ENCODE measurements at places on chromosomes 16 and 17.
A peak's percentile ranks its signal among the peaks of the same experiment; 100 is the strongest.

GRCh38 chr16:54935266-54935968 lies 4.8 kb downstream of the IRX5 start:
- DNase-seq, result peak; percentile 13

DNA sequence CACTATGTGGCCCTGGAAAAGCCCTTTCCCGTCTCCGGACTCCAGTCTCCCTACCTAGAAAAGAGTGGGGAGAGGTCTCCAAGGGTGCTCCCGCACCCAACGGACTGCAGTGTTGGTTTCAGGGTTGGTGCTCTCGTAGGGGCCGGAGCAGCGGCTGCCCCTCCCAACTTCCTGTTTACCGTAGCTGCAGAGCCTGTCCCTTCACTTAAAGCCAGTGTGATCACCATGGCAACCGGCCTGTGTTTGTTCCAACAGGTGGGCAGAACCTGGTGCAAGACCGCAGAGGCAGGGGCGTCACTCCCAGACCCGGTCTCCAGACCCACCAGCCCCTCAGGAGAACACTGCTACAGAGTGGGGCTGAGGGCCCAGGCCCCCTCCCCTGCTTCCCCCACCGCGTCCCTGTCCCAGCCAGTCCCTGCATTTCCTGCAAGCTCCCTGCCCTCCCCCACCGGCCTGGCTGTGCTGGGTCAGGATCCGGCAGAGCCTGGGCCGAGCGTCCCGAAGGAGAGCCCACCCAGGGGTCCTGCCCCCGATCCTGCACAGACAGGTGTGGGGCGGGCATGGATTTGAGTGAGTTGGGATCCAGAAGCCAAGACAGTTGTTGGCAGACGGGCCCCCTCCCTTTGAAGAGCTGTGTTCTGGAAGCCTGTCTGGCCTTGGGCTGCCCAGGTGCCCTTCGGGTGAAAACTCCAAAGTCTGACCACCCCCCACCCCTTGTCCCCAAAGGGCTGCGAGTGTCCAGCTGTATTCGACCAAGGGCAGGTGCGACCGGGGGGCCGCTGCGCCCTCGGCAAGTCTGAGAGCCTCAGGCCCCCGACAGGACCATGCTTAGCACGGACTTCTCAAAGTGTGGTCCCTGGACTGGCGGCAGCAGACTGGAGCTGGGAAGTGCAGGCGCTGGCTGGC lies 1.5 kb upstream of the BAIAP3 start:
- no peak for DNase-seq

DNA sequence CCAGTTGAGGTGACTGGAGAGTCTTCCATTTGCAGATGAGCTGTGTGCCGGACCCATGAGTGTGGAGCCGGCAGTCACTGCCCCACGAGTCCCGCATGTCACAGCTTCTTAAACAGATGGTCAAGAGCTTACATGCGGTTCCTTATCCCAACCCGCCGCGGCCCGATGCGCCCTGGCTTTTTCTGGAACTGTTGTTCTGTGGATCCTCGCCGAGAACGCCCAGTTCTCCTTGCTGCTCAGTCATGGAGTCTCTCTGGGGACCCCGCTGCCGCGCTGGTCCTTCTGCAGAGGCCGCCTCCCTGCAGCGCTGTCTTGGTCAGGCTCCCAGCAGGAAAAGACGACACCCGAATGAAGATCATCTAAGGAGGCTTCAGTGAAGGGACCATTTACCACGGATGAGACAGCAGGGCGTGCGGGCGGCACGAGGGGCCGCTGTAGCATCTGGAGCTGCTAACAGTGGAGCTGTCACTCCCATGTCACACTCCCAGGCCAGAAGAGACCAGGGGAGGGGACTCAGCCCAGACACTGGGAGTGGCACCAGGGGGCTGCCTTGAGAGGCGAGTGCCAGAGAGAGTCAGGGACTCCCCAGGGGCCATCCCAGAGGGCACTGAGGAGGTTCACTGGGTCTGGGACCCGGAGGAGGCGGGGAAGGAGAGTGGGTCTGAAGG lies 10.8 kb upstream of the LGALS3BP start:
- DNase-seq, result no peak

DNA sequence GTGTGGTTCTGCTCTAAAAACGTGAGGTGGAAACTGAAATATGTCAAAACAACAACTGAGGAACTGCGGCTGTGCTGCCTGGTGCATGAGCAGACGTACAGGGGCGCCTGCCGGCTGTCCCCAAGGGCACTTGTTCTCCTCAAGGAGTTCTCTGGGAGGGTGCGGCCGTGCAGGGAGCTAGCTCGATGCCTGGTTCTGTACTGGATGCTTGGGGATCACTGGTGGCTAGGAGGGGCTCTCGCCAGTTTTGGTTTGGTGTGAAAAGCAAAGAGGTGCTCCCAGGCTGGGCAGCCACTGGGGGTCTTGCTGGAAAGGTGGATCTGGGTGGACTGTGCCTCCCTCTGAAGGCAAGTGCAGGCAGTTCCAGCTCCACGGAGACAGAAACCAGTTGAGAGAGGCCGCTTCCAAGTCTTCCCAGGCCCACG lies 41.9 kb upstream of the ATP2A3 start:
- no peak for DNase-seq

GRCh38 chr16:16158741-16159374 lies 64.4 kb downstream of the ABCC6 start:
- DNase-seq, result no peak

- DNase-seq, result no peak
Measured at GRCh38 chr16:84068041-84068440, 25.4 kb upstream of the SLC38A8 start.

- DNase-seq, result no peak
Measured at GRCh38 chr17:77675816-77676215, 282.7 kb upstream of the TNRC6C start.

- DNase-seq, result no peak
Measured at GRCh38 chr16:89688395-89688794, 1.9 kb downstream of the CDK10 start.

GRCh38 chr17:42185621-42185930 lies 324 bp upstream of the HCRT start:
- no peak for DNase-seq

- peak; percentile 73 for DNase-seq
Measured at GRCh38 chr17:44522883-44523671, 19.9 kb upstream of the GPATCH8 start.

- DNase-seq, result no peak
Measured at GRCh38 chr17:45775148-45775547, 9.0 kb upstream of the CRHR1 start.

GRCh38 chr16:88444826-88445582 lies 8.1 kb upstream of the ZFPM1 start:
- no peak for DNase-seq

DNA sequence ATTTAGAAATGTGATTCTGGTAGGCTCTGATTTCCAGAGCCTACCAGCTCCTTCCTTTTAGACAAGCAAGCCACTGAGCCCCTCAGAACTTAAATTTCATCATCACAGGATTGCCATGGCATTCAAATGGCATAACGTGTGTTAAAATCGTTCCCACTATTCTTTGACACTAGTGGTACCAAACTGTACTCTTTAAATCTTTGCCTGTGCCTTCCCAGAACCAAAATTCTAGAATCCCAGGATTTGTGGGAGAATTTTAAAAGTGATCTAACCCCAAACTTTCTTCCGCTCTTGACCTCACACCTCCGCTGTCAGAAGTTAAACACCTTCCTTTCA lies 287 bp upstream of the INTS2 start:
- DNase-seq, result no peak

GRCh38 chr17:78241277-78242023 lies 10.0 kb downstream of the TMEM235 start:
- DNase-seq, result peak; percentile 50

DNA sequence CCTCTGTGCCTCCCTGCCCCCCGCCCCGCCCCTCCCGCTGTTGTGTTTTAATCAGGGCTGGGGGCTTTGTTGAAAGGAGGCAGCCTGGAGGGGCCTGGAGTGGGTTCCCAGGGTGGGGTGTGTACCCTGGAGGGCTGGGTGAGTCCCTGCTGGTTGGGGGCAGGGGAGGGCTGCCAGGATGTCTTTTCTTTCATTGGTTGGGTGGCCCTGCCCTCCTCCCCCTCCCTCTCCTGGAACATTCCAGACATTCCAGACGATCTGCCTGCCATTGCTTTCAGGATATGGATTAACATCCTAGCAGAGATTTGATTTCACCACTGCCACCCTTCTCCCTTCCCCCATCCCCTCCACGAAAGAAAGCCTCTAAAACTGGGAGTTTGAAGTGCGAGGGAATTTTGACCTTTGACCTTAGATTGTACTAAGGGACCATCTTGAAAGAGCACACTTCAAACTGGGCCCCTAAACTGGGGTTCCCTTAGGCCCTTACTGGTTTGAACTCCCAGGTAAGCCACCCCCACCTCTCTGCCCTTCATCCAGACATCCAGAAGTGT lies 25.3 kb downstream of the IGF2BP1 start:
- DNase-seq, result peak; percentile 90

DNA sequence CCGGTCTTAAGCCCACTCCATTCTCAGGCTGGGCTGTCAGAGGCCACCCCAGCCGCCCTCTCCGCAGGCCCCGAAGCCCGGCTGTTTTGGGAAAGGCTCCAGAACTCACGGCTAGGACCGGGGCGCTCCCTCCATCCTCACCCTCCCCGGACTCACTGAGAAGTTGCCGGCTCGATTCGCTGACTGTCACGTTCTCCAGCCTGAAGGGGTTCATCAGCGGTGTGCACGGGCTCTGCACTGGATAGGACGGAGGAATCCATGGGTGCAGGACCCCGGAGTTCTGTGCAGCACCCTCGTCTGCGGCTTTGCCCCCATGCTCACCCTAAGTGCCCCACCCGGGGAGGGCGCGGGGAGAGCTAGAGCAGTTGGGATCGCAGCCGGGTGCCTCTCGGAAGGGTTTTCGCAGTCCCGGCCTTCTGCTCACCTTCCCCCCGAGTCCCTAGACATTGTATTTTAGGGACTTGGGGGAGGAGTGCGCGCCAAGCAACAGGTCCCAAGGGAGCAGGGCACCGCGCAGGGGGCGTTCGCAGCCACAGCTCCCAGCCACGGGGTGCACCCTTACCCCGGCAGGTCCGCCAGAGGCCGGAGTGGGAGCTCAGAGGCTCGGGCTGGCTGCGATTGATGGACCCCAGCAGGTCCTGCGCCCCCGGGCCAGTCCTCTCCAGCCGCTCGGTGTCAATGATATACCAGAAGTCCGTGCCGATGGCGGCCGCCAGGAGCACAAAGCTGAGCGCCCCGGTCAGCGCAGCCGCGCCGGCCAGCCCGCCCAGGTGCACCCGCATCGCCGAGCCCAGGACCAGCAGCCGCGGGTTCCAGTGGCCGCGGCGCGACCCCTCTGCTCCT lies 1.0 kb downstream of the TMEM114 start:
- DNase-seq, result no peak

DNA sequence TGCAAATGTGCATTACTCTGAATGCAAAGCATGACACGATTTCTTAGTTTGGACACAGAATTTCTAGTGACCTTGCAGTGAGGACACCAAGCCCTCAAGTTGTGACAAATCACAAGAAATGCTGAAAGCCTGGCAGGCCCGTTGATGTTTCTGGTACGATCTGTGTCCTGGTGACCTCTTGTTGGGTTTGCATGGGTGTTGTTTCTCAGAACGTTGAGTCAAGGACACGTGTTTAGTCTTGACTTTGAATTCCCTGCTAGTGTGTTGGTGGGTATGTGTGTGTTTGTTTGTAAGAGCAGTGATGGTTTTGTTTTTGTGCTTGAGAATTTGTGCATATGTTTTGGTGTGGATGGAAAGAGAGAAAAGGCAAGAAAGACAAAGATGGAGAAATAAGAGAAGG lies 37.8 kb upstream of the MAF start:
- no peak for DNase-seq

DNA sequence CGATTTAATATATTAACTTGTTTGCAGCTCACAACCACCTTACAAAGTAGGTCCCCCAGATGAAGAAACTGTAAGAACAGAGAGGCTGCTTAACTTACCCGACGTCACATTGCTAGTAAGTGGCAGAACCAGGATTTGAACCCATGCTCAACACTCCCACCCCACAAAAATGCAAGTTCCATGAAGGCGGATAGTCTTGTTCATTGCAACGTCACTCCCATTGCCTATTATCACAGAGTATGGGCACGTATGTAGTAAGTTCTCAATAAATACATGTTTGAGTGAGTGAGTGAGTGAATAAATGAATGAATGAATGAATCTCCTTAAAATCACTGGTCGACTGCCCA lies 1.1 kb downstream of the USP31 start:
- DNase-seq, result no peak

DNA sequence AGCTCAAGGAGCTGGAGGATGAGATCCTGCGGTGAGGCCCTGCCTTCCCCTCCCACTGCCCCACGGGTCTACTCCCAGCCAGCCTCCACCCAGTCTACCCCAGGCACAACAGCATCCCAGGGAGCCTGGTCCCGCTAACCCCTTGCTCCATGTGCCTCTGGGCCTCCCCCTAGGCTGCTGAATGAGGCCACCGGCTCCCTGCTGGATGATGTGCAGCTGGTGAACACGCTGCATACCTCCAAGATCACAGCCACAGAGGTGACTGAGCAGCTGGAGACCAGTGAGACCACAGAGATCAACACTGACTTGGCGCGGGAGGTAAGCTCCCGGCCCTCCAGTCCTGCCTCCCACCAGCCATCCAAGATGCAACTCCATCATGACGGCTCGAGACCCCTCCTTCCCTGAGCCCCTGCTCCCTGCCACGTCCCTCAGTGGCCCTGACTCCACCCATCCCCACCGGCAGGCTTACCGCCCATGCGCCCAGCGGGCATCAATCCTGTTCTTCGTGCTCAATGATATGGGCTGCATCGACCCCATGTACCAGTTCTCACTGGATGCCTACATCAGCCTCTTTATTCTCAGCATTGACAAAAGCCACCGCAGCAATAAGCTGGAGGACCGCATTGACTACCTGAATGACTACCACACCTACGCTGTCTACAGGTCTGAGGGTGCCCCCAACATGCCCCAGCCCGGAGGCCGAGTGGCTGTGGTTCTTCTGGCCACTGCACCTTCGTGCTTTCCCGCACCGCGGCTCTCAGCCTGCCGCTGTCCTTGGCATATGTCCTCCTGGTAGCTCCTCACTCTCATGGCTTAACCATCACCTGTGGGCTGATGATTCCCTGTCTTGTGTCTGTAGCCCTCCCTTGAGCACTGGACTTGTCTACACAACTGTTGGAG lies 15.0 kb upstream of the KDM6B start:
- no peak for DNase-seq

DNA sequence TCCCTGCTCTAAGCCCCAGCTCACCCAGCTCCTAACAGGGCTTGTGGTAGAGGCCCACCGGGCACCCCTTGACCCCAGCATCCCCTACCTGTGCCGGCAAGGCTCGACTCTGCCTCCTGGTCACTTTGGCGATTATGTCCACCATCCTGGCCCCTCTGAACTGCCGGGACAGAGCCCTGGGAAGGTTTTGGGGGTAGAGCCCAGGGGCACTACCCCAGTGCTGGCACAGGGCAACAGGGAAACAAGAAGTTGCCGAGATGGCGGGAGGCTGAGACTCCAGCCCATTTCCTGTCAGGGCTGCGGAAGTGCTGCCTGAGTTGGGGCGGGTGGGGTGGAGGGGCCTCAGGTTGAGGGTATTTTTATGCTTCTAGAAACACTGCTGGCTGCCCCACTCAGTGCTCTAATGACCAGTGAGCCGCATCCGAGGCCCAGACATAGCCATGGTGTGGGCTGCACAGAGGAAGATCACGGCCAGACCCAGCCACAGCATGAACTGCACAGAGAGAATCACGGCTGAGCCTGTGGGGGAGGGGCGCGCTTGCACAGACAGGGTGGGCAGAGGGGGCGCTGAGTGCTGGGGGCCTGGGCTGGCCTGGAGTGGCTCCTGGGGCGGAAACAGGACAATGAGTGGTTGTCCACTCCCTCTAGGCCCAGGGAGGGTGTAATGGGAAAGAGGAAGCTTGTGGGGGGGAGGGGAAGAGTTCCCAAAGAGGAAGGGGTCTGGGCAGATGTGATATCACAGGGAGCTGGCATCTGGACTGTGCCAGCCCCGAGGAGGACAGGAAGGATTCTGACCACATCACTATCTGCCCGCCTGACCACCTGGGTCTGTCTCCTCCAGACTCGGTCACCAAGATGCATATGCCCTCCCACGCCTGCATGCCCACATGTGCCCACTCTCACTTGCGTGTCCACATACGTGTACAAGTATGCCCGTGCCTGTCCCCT lies 22.3 kb downstream of the ARHGAP27 start:
- DNase-seq, result no peak

Measured in EL (cell line).